ENCODE measurements at places on chromosomes 5 and 9.

DNA sequence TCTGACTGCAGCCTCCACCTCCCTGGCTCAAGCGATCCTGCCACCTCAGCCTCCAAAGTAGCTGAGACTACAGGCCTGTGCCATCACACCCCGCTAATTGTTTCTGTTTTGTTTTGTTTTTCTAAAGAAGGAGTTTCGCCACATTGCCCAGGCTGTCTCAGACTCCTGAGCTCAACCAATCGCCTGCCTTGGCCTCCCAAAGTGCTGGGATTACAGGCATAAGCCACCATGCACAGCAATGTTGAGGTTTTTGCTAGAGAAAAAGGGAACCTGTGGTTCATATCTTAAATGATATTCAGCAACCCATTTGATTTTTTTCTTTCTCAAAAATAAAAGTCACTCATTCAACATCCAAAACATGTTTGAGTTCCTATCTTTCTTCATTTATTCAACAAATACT is 20.4 kb upstream of the DELE1 start:
- DNase-seq: no peak

DNA sequence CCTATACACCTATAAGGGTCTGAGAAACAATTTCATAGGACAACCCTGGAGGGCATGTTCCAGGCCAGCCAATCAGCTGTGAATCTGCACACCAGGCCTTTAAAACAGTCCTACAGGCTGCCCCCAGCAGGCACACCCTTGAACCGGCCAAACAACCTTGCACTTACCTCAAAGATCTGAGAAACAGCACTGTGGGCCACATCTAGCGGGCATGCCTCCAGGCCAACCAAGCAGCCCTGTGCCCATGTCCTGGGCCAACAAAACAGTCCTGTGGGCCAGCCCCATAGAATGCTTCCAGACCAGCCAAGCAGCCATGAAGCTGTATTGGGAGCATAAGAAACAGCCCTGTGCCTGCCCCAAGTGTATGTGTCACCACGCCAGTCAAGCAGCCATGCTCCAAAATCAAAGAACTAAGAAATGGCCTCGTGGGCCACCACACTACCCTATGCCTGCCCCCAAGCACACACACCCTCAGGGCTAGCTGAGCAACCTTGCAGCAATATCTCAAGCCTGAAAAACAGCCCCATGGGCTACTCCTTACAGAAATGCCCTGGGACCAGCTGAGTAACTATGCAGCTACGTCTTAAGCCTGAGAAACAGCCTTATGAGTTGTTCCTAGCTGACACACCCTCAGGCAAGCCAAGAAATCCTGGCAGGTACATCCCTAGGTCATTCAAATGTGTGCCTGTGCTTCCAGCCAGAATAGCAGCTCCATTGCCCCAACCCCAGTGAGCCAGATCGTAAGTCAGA is 2243.8 kb upstream of the C9orf72 start:
- no peak for DNase-seq

DNA sequence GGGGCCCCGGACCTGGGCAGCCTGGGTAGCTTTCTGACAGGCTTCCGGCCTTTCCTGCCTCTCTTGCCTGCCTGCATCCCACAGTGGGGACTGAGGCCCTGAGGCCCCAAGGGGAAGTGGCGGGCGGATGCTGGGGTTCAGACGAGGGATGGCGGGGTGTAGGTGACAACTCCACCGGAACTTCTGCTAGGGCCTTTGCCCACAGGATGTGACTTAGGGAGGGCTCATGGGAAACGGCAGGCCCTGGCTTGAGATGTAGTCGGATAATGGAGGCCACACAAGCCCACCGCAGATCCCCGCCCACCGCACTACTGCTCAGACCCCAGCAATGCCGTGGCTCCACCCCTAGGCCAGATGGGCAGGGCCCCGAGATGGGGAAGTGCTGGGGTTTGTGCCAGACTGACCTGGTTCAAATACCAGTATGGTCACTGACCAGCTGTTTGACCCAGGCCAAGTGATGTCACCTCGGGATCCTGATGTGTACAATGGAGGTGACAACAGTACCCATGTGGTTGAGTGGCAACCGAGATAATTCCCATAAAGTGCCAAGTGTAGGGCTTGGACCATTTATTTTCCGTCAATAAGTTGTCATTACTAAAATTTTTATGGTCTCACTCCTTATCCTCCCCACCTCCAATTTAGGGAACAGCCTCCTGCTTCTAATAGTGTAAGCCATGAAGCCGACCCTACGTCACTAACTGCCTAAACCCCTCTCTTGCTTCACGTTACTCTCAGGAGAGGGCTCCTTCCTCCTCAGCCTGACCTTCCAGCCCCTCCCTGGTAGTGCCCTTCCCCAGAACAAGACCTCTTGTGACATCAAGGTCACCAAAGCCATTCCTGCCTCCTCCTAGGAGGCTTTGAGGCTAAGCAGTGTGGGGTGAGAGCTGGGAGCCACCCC is 2.5 kb upstream of the CDK9 start:
- peak; percentile 88 for DNase-seq

GRCh38 chr5:14937254-14937653 is 65.7 kb upstream of the ANKH start:
- DNase-seq: no peak

DNA sequence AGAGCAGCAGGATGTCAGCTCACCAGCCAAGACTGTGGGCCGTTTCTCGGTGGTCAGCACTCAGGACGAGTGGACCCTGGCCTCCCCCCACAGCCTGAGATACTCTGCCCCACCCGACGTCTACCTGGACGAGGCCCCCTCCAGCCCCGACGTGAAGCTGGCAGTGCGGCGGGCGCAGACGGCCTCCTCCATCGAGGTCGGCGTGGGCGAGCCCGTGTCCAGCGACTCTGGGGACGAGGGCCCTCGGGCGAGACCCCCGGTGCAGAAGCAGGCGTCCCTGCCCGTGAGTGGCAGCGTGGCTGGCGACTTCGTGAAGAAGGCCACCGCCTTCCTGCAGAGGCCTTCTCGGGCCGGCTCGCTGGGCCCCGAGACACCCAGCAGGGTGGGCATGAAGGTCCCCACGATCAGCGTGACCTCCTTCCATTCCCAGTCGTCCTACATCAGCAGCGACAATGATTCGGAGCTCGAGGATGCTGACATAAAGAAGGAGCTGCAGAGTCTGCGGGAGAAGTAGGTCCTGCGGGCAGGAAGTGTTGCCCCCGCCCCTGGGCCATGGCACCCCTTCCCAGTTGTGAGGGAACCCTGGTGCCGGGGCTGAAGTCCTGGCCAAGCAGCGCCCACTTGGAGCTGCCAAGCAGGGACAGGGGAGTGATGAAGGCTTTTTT is 108.9 kb downstream of the WNK2 start:
- DNase-seq: no peak

GRCh38 chr9:136339173-136339957 is 12.0 kb downstream of the GPSM1 start:
- peak; percentile 22 for DNase-seq

DNA sequence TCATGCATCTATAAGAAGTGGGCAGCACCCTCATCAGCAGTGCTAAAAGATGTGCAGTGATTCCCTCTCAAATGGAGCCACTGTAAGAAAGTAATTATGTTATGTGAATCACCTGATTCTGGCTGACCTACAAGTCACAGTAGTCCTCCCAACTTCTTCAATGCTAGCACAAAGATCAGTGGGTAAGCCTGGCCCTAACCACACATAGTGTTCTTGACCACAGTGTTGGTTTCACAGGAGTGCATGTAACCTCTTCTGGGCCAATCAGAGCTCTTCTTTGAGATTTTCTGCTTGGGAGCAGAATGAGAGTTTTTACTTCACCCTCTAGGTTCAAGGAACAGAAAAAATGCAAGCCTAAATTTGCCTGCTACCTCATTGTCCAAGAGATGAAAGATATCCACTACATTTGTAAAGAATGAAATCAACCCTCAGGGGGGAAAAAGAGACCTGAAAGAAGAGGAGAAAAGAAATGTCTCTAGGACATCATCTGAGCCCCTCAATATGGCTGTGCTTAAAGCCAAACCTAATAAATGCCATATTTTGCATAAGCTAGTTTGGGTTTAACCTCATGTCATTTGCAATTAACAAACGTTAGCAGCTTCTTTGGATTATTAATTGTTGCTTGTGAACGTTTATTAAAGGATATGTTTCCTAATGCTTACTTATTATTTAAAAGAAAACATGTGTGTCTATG is 65.3 kb upstream of the ADRB2 start:
- DNase-seq: no peak

DNA sequence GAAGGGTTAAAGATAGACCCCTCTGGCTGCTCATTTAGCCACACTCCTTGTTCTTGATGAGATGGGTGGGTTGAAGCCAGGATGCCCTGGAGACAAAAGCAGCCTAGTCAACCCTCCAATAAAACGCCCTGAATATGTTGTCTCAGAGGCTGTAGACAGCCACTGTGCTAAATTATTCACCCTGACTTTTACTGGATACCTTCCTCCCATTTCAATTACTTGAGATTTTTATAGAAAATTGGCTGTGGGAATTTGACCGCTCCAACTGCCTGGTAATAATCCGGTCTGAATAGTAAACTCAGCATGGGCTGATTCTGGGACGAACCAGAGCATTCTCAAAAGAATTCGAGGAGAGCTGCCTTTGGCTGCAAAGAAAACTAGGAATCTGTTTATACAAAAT is 104.2 kb downstream of the SNX18 start:
- no peak for DNase-seq

DNA sequence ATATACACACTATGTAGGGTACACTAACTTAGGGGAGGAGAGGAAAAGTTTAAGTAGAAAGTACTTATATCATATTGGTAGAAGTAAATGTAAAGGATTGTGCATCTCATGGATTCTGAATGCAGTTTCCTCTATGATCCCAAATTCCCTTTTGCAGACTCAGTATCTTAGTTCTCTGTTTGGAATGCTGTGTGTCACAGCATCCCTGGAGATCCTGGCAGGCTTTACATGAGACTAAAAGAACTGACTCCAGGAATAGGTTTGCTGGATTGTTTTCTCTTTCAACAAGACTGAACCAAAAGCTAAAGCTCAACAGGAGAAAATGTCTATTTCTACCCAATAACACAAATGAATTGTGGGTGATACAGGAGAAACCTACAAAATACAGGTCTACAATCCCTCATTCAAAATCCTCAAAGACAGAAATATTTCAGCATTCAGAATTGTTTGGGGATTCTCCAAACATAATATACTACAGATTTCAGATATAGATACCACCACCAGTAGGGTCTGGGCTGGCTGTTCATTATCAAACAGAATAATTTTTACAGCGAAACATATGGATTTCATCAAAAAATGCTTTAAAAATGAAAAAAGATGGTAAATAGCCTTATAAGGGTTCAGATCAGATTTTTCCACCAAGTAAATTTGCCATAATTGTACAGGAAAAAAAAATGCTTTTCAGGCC is 324.7 kb upstream of the GRAMD2B start:
- DNase-seq: no peak

DNA sequence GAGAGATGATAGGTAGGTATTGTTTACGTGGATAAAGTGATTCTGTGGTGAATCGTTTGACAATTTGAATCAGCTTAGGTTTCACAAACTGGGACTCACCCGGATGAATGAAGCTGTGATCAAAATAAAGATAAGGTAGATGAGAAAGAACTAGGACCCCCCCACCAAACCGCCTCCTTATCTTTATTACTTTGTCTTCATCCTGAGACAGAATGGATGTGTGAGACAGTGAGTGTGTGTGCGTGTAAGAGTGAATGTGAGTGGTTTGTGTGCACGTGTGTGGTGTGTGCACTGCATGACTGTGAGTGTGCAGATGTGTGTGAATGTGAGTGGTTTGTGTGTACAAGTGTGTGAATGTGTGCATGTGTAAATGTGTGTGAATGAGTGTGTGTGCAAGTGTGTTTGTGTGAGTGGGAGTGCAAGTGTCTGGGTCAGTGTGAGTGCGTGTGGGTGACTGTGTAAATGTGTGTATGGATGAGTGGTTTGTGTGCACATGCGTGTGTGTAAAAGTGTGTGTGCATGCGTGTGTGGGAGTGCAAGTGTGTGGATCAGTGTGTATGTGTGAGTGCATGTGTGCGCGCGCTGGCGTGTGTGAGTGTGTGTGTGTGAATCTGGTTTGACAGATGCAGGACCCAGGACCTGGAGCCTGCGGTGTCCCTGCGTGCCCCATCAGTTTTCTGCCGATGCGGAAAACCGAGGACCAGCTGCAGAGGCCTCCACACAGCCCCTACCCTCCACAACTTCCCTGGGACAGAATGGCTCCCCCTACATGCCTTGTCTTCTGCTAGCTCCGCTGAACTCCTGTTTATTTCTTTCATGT is 11.4 kb upstream of the ENG start:
- DNase-seq: peak; percentile 25

DNA sequence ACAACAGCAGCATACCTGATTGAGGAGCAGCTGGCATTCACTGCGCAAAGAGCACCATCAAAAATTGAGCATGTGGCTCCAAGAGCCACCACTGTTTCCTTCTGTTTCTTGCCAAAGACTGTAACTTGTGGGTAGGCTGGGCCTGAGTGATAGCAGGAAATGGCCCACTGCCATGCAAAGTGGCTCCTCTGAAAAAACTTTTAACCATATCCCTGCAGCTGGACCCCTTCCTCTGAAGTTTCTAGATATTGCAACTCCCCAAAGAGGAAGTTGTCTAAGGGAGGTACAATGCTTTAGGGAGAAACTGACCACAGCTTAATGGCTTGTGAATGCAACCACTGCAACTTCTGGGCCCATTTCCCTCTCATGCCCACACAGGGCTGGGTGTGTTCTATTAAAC is 355.4 kb upstream of the PDE4D start:
- peak; percentile 30 for DNase-seq

DNA sequence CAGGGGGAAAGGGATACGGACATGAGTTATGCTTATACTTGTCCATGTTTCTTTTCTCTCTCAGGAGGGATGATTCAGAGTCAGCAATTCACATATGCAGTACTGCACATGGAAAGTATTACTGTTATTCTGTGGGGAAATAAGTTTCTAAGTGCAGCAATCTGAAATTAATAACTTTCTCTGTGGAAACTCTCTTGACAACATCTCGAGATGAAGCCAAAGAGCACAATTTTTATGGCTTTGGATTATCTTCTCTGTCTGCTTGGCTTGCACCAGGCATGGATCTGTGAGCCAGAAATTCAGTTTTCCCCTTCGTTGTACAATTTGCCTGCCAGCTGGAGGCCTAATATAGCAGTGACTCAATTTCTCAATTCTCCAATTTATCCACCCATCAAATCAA is 2.5 kb upstream of the NDFIP1 start:
- no peak for DNase-seq

DNA sequence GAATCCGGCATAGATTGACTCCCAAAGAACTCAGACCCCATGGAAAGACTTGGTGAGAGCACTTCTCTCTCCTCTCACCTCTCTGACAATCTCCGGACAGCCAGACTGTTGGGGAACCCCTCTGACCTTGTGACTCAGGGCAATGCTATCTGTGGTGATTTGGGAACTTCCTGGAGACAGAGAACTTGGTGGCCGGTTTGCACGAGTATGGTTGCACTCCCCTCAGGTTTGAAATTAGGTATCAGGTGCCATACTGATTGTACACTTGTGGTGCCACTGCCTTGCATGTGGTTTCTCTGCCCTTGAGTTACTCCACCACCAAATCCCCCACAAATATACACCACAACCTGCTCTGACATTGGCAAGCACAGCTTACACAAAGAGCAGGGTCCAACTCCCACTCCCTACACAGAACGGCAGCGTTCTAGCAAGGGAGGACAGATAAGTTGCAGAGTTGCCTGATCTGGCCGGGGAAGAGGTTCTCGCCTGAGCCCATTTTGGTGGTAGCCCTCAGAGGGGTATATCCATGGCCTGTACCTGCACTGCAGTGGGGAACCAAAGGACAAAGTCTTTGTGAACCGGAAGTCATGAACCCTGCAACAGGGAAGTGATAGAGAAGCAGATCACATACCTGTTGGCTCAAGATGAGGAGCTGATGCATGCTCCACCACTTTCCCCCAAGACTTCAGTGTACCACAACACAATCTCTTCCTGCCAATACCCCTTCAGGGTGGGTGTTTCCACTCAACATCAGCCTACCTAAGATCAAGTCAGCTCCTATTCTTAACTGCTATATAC is 255.1 kb downstream of the MCTP1 start:
- no peak for DNase-seq

Measured in CD4-positive, alpha-beta T cell treated with Interleukin-4 for 1 hour (primary cell).